ENCODE measurements at places on chromosomes 7 and 10. TPM values are rescaled to one million over a fixed set of nuclear protein-coding genes. Genes with fewer than 3 reads are reported as not detected.

DNA sequence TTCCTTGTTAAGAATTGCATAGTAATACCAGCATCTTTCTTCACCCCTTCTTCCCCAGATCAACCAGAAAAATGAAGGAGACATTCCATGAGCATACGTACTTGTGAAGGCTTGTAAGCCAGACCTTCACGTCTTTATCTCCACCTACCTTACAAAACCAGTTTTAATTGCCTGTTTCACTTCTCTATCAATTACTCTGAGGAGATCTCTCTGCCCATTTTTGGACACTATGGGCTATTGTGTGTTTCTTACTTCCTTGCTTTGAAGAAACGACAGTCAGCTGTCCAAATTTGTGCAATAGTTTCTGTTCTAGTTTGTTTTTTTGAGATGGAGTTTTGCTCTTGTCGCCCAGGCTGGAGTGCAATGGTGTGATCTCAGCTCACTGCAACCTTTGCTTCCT lies 349.7 kb upstream of the MBL2 start:
- DNase-seq, result no peak

GRCh38 chr7:28328822-28329660 lies 83.3 kb upstream of the CREB5 start:
- no peak for DNase-seq

DNA sequence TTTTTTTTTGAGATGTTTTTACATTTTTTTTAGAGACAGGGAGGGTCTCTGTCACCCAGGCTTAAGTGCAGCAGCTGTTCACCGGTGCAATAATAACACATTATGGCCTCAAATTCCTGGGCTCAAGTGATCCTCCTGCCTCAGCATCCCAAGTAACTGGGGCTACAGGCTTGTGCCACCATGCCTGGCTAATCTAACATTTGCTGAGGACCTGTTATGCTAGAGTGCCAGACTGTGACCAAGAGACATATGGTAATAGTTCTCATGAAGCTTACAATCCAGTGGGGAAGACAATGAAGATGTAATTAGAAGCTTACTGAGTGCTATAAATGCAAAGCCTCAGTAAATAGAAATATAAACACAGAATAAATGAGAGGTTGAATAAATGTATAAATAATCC lies 17.6 kb upstream of the ORC5 start:
- no peak for DNase-seq

DNA sequence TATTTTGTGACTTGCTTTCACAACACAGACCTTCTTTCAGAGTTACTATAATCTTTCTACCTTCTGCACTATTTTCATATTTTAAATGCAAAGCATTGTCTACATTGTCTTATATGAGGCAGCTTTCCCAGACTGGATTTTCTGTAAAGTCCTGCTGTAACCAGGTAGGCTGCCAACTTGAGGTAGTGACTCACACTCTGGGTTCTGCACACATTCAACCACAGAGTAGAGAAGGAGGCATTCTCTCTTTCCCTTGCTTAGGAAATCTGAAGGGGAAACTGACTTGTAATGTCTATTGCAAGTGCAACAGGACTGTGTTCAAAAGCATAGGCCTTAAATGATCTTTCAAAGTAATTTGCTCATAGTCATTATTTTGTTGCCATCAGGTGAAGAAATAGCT lies 461.4 kb downstream of the GRM8 start:
- peak; percentile 59 for DNase-seq

C7orf25 gene
- 5.9 TPM for polyA plus RNA-seq

- peak; percentile 75 for DNase-seq
Observed at GRCh38 chr7:142587578-142588191, 161.6 kb upstream of the PRSS1 start.

- DNase-seq, result no peak
Observed at GRCh38 chr10:78419481-78420265, 386.0 kb downstream of the RPS24 start.

COL28A1 gene
- polyA plus RNA-seq, result not detected

- DNase-seq, result no peak
Observed at GRCh38 chr10:103078309-103078615, 114.8 kb downstream of the NT5C2 start.

Measured in fibroblast of lung (primary cell).